ENCODE measurements at places on chromosomes 13 and 19.
A peak's percentile ranks its signal among the peaks of the same experiment; 100 is the strongest.

- no peak for DNase-seq
Measured at GRCh38 chr19:5339198-5339949, 1.2 kb downstream of the PTPRS start.

- no peak for DNase-seq
Measured at GRCh38 chr19:7558667-7559066, 23.1 kb downstream of the PNPLA6 start.

- no peak for DNase-seq
Measured at GRCh38 chr19:57047743-57048142, 72.0 kb upstream of the USP29 start.

DNA sequence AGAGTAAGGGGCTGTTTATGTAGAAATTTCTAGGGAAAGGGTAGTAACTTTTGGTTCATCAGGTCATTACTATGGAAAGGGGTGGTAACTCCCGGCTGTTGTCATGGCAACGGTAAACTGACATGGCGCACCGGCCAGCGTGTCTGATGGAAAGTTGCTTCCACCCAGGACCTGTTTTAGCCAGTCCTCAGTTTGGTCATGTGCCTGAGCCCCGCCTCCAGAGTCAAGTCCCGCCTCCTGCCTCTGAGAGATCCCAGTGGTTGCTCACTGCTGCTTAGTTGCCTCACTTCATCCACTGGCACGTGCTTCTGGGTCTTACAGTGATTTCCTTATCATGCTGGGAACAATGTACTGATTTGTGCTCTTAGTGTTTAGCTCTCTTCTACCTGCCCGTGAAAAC, 455.2 kb upstream of the ZNF507 start:
- no peak for DNase-seq

DNA sequence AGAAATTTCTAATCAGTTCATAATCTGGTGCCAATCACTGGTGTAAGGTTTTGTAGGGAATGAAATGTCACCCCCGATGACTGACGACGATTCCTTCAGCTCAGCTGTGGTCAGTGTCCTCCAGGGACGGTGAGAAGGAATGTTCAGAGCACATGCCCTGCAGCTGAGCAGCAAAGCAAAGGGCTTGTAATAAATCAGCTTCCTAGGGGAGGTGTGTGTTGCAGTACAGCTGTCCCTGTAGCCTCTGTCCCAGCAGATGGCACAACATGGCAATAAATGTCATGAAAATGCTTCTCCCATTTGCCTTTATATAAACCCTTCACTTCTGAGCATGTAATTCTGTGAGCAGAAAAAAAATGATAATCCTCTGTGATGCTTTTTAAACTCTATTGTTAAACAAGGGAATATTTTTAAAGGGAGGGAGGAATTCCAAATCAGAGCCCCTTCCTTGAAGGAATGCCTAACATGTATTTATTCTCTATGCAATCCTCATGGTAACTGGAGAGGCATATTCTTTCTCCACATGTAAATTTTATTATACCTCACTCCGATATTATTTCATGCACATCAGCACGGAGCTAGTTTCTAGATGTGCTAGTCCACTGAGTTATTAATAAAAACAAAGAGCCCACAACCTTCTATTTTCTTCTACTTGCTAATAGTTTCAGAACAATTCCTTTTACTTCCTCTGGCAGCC, 102.5 kb downstream of the FAM216B start:
- peak; percentile 20 for DNase-seq

DNA sequence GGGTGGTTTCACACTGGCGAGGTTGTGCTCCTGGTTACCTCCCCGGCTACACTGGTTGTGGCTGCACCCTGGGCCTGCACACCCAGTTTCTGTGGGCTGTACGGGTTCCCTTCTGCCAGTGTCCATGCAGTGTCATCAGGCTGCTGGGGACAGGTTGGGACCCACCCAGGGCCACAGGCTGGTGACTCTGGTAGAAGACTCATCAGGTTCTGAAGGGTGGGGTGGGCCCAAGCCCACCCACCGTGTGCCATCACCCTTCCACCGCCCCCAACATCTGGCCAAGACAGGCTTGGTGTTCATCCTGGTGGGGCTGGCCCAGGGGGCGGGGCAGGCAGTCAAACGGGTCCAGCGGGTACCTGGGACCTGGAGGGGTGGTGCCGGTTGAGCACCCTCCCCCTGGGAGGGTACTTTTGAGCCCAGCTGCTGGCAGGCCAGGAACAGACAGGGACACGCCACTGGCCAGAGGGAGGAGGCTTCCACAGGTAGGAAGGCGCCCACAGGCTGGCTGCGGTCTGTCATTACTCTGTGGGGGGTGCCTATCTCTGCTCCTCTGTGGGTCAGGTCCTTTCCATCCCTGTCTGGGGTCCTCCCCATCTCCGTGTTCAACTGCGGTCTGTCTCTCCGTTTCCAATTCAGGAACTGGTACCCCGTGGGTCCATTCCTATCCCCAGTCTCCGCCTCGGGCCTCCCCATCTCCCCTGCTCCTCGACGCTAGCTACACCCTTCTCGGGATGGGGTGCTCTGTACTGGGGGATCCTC, at the start of gene RNF225:
Gene RNF225 (plus strand): TSS at position 437 of the 759 bp plus-strand sequence. CDS start 434 bp downstream, outside the sequence.
- DNase-seq, result no peak

- no peak for DNase-seq
Measured at GRCh38 chr19:31329819-31330218, 19.4 kb downstream of the TSHZ3 start.

DNA sequence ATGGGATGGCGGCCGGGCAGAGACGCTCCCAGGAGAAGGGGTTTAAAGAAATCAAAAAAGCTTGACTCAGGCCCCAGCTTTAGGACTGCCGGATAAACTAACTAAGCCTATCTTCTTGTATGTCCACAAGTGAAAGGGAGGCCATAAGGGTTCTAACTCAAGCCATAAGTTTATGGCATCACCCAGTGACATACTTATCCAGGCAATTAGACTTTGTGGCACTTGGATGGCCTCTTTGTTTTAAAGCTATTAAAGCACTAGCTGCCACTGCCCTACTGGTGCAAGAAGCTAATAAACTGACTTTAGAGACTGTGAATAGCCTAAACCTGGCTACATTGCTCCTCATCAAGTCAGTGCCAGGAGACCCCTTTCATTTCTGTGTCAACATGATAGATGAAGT, 102.0 kb downstream of the ZNF429 start:
- no peak for DNase-seq
